ENCODE measurements at places on chromosomes 16 and 17. TPM values are rescaled to one million over a fixed set of nuclear protein-coding genes. Genes with fewer than 3 reads are reported as not detected.

CD300LB gene
- total RNA-seq = 0.80 TPM

P4HB gene
- total RNA-seq = 2,101 TPM

DNA sequence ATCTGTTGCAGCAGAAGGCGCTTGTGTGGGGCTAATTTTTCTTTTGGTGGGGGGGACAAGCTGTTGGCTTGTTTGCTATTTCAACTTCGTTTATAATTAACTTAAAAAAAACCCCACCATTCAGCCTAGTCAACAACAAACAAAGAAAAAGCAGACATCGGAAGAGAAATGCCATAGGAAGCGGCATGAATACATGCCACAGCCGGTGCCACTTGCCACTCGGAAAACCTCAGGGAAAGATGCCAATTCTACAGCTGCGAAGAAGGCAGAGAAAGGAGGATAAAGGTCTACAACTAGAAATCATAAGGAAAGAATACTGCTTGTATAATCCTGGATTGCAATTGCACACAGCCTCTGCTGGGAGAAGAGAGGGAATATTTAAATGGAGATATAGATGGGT is 254.4 kb upstream of the PMFBP1 start:
- H3K4me3 ChIP-seq = no peak overlapping the region
- H3K27me3 ChIP-seq = no peaks in the 10 kb centered on the region
- DNase-seq = no peak
- H3K27ac ChIP-seq = no peak overlapping the region
- no peaks in the 10 kb centered on the region for H3K36me3 ChIP-seq

- H3K4me3 ChIP-seq = peak within 1 kb of the TSS; percentile 96
- no peaks in the 10 kb centered on the region for H3K36me3 ChIP-seq
- peak within 1 kb of the TSS; percentile 94 for H3K27ac ChIP-seq
- H3K4me1 ChIP-seq = peaks cover 18% of the 10 kb centered on the region
- no peak for DNase-seq
Measured at GRCh38 chr16:57536306-57537193, at the start of gene CCDC102A. TSS of gene CCDC102A (minus strand) at chr16:57536571. CDS start at chr16:57529177, 7,394 bp downstream.

- no peak overlapping the region for H3K4me3 ChIP-seq
- H3K27me3 ChIP-seq = no peaks in the 10 kb centered on the region
- no peak overlapping the region for H3K27ac ChIP-seq
- H3K36me3 ChIP-seq = no peaks in the 10 kb centered on the region
- no peak for DNase-seq
- H3K4me1 ChIP-seq = no peaks in the 10 kb centered on the region
Measured at GRCh38 chr16:82639666-82640336, 13.0 kb downstream of the CDH13 start.
